ENCODE measurements at places on chromosomes 11 and 22.
A peak's percentile ranks its signal among the peaks of the same experiment; 100 is the strongest.

- no peak for DNase-seq
Observed at GRCh38 chr11:10655943-10656576, 37.5 kb downstream of the IRAG1 start.

DNA sequence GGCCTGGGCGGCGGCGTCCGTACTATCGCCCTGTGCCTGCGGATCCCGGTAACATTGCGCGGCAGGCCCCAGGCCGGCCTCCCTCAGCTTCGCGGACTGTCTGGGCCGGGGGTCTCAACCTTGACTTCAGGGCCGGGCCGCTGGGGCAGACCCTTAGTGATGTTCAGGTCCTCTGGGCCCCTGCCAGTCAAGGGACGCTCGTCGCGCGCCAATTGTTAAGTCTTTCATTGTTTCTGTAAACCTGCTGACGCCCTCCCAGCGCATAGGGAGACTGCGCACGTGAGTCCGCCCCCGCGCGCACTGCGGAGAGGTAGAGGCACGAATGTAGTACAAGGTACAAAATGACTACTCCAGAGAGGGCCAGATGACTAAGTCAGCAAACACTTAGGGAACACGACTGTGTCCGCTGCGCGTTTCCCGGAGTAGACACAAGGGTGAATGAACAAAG, 451 bp upstream of the HDHD5 start:
- DNase-seq = peak; percentile 24

GRCh38 chr22:49583886-49584505, 243.7 kb downstream of the BRD1 start:
- DNase-seq = no peak

- no peak for DNase-seq
Observed at GRCh38 chr11:44003736-44004451, 43.9 kb upstream of the ACCSL start.

DNA sequence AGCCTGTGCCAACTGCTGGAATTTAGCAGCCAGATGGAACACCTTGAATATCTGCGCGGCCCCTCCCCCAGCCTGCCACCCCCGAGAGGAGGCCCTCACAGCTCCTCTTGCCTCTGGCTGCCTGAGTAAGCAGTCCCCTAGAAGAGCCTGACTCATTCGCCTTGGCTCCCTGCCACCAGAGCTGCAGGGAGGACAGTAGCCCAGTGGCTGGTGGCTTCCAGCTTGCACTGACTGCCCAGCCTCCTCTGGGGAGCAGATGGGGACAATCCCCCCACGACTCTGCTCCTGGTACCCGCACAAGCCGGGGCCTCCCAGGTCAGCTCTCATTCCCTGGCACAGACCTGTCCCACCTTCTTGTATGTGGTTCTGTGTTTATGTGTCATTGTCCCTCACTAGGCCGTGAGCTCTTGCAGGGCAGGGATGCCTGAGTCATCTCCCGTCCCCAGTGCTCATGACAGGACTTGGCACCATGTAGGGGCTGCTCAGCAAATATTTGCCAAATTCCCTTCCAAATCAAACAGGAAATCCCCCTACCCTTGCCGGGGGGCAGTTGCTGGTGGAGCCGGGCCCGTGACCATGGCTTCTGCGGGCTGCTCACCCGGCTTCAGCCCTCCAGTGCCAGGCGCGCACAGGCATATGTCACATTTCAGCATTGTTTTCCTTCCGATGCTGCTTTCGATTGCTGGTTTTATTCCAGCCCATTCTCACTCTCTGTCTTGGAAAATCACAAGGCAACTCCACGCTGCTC, 43.6 kb downstream of the CACNG2 start:
- DNase-seq = no peak

GRCh38 chr11:35418282-35419183, 825 bp downstream of the SLC1A2 start:
- no peak for DNase-seq

DNA sequence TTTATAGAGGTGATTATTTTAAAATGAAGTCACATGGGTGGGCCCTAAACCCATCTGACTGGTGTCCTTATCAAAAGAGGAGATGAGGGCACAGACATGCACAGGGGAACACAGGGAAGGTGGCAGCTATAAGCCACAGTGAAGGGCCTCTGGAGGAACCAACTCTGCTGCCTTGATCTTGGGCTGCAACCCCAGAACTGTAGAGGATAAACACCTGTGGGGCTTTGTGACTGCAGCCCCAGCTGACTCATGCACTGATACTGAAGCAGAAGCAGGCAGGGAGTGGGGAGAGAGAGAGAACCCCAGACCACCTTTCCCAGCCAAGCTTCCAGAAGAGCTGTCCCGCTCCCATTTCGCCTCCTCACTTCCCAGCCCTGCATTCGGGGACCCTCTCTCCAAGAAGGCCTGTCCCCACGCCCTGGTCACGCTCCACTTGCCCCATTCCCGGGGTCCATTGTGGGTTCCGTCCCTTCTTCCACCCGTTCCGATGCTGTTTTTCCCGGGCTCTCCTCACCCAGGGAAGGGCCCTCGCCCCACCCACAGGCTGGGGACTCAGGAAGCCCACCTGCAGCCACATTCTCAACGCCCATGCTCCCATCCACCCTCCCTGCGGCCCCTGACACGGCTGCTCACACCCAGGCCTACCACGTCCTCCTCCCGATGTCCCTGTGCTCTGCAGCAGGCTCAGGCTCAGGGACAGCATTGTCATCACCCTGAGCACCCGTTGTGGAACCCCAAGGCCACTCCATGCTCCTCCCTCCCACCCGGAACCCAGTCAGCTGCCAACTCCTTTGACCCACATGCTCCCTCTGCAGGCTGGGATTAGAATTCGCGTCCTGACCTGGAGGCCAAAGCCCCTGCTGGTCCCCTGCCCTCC, 90.8 kb upstream of the SHANK2 start:
- DNase-seq = no peak

- DNase-seq = no peak
Observed at GRCh38 chr11:64132191-64132771, 33.6 kb downstream of the MACROD1 start.

DNA sequence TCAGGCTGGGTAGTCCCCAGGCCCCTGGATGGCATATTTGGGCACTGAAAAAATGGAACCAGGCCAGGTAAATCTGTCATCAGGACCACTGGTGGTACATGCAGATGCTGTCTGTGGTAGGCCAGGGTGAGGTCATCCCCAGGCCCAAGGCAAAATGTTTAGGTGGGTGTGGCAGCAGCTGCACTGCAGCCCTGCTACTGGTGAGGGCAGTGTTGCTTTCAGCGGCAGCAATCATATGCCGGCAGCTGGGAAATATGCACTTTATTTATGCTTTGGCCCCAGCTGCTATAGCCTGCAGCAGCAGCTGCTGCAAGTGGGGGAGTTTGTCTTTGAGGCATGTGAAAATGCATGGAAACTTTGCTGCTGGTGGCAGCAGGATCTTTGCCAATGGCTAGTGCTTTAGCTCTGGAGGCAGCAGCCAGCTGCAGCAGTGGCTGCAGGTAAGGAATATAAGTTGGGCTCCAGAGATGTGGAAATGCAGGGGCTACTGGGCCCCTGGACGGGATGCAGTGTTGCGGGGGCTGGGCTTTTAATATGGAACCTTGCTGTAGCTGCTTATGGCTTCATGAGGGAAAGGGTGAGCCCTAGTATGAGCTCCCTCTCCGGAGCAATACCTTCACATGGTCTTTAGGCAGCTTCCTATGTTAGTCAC, 365.7 kb upstream of the CADM1 start:
- peak; percentile 4 for DNase-seq

GRCh38 chr11:536841-537621, at the start of gene LRRC56:
LRRC56 (plus strand) TSS chr11:537527; CDS start chr11:540685, 3,158 bp downstream.
- DNase-seq = peak; percentile 96

- DNase-seq = no peak
Observed at GRCh38 chr11:78085972-78086371, 6.3 kb upstream of the NDUFC2 start.

GRCh38 chr11:69116671-69117070, 39.1 kb upstream of the SMIM38 start:
- DNase-seq = no peak

DNA sequence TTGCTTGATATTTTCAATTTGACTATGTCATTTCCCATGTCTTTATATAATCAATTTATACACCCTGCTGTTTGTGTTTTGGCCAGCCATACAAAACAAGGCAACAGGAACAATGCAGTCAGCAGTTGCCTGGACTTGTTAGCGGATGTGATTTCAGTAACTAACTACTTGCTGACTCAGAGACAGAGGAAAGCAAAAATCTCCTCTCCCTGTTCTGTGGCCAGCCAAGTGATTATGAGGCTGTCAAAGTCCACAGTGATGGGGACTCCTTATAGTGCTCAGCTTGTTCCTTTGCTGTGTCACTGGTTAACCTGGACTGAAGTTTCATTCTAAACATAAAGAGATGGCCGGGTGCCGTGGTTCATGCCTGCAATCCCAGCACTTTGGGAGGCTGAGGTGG, 32.6 kb upstream of the APLP2 start:
- DNase-seq = no peak

- DNase-seq = no peak
Observed at GRCh38 chr11:9462806-9463537, 2.2 kb downstream of the ZNF143 start.

DNA sequence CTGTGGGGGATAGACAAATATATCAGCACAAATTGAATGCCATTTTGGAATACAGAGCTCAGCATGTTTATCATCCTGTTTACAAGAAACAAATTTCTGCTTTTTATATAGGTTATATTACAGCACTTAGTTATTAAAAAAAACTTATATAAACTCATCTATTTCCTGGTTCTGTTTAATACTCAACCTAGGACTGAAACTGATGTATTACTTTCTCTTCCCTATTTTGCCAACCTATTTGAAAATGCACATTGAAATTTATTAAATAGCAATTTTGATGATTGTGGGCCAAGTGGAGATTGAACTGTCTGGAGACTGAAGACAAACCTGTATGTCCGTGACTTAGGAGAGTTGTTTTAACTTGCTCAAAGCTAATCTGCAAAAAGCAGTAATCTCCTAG, 288.3 kb upstream of the ANO3 start:
- no peak for DNase-seq

GRCh38 chr11:133809569-133810491, 35.5 kb downstream of the SPATA19 start:
- DNase-seq = no peak

- DNase-seq = no peak
Observed at GRCh38 chr11:71324788-71325417, 72.5 kb upstream of the SHANK2 start.

GRCh38 chr11:77204754-77205466, 76.9 kb downstream of the MYO7A start:
- DNase-seq = no peak

GRCh38 chr22:45240104-45240809, 437 bp downstream of the KIAA0930 start:
- peak; percentile 7 for DNase-seq

DNA sequence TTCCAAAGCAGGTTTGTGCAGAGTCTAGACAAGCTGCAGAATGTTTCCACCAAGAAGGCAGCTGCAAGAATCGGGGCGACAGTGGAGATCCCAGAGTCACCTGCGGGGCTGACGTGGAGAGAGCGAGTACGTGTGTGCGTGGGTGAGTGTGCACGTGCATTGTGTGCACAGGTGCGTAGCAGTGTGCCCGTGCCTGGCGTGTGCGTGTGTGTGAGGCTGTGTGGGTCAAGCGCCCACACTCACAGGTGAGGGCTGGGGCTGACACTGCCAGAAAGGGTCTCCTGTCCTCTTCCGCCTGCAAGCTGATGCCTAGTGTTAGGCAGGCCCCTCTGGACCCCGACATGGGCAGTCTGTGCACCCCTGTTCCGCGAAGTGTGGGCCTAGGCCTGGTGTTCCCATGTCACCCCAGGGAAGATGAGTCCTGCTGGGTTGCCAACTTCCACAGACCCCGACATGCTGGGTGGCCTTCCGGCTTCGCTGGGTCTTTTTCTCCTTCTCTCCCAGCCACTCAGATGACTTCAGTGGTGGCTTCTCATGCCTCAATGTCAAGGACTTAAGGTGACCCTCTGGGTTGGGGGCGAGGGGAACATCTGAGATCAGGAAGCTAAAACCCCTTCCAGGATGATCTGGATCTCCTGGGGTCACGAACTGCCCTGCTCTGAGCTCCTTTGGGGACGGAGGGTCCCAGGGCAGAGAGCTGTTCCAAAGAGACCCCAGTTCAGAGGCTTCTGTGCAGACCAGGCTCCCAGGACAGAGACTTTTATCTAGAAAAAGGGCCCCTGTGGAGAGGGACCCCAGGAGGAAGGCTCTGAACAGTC, 10.4 kb upstream of the SYT8 start:
- no peak for DNase-seq

GRCh38 chr11:95128602-95129001, 39.0 kb downstream of the ENDOD1 start:
- no peak for DNase-seq

GRCh38 chr11:57632116-57632515, 17.6 kb downstream of the YPEL4 start:
- DNase-seq = no peak

- DNase-seq = peak; percentile 24
Observed at GRCh38 chr22:18078329-18079041, 695 bp downstream of the PEX26 start.

GRCh38 chr11:36288442-36289225, 590 bp downstream of the COMMD9 start:
- no peak for DNase-seq

DNA sequence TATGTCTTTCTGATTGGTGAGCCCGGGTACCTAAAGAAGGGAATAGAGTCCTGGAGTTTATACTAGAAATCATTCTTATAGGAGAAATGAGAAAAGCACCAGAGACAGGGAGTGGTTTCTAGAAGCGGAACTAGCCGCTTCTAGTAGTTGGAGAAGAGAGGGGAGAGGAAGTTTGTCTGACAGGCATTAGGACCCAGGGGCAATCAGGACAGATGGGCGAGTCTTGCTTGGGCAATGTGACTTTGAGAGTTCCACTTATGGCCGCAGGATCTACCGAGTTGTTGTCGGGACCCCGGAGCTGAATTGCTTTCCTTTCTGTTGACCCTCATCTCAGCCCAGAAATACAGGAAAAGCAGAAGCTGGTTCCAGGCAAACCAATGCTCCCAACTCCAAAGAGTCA, 596.8 kb upstream of the CNTN5 start:
- no peak for DNase-seq

DNA sequence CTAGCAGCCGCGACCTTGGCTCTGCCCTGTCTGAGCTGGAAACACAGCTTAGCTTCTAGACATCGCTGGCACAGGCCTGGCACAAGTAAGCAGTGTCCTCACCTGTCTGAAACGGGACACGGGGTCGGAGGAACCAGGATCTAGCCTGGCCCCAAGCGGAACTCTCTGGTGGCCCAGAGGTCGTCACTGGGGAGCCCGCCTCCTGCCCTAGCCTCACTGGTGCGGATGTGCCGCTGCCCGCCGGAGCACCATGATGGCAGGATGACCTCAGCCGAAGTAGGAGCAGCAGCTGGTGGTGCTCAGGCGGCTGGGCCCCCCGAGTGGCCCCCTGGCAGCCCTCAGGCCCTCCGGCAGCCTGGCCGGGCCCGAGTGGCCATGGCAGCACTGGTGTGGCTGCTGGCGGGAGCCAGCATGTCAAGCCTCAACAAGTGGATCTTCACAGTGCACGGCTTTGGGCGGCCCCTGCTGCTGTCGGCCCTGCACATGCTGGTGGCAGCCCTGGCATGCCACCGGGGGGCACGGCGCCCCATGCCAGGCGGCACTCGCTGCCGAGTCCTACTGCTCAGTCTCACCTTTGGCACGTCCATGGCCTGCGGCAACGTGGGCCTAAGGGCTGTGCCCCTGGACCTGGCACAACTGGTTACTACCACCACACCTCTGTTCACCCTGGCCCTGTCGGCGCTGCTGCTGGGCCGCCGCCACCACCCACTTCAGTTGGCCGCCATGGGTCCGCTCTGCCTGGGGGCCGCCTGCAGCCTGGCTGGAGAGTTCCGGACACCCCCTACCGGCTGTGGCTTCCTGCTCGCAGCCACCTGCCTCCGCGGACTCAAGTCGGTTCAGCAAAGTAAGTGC, 871 bp downstream of the SLC35E4 start:
- no peak for DNase-seq

GRCh38 chr11:76025068-76025467, 181.2 kb downstream of the WNT11 start:
- DNase-seq = no peak

- no peak for DNase-seq
Observed at GRCh38 chr11:94673951-94674491, 94.1 kb upstream of the AMOTL1 start.
